ENCODE measurements at places on chromosomes 11 and 22.
A peak's percentile ranks its signal among the peaks of the same experiment; 100 is the strongest.

- no peak for DNase-seq
Measured at GRCh38 chr22:38754751-38755154, 1.0 kb downstream of the SUN2 start.

DNA sequence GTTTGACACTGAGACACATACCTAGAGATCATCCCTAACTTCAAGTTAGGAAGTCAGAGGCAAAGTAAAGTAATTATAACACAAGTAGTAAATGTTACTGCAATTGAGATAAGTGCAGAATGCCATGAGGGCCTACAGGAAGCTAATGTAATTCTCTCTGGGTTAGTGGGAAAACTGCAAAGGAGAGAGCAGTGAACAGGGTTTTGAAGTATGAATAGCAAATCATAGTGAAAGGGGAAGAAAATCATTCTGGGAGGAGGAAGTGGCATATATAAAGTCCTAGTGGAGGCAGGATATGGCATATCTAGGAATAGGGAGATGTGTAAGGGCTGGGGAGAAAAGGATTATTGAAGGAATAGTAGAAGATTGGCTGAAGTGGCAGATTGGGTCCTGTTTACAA is 27.9 kb downstream of the RNF169 start:
- DNase-seq, result no peak

- no peak for DNase-seq
Measured at GRCh38 chr22:18987765-18988164, 51.7 kb upstream of the PRODH start.

DNA sequence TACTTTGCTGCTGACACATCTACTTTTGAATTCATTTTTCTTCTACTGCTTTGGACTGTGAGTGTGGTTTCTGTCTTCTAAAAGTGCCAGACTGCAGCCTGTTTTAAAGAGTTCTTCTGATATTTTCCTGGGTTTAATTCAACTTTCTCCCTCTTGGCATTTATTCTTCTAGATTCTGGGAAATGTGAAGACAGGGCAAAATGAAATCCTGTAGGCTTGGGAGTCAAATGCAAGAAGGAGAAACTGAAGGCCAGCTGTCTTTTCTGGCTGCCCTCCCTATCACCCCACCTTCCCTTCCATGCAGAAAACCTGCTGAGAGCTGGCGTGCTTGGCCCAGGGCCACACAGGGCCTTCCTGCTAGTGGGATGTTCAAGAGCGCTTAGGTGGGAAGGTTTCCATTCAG is 7.6 kb downstream of the ZNF70 start:
- DNase-seq, result no peak

GRCh38 chr22:37498289-37498909 is 12.2 kb upstream of the MFNG start:
- no peak for DNase-seq

- no peak for DNase-seq
Measured at GRCh38 chr11:110491577-110492320, 62.0 kb downstream of the FDX1 start.

- peak; percentile 5 for DNase-seq
Measured at GRCh38 chr11:118996926-118997626, 862 bp upstream of the CENATAC start.

DNA sequence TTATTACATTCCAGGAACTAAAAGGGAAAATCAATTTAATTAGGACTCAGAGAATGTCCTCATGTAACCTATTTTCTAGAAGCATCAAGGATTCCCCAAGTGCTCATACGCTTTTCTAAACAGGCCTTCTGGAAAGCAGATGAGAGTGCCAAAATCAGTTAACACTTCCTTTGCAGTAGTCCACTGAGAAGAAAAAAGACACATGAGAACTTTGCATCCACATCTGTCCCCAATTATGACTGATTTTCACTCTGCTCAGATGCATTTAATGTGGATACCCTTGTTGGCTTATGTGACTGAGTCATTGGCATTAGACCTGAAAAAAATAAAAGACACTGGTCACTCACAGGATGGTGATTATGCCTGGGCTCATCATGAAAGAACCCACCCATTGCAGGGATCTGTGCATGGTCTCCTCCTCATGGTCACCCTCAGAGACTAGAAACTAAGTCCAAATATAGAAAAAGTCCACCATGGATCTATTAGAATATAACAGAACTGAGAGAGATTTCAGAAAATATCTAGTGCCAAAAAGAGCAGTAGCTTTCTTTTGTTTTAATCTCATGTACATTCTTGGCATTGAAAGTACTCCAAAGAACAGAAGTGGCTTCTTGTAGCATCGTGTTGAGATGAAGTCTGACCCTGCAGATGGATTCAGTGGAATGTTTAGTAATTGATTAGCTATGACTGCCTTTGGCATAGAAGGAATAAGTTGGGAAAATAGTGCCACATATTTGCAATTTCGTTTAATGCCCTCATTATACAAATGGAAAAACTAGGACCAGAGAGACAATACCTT is 48.8 kb upstream of the FIBIN start:
- no peak for DNase-seq

- DNase-seq, result no peak
Measured at GRCh38 chr11:35216962-35217678, 78.1 kb downstream of the CD44 start.

DNA sequence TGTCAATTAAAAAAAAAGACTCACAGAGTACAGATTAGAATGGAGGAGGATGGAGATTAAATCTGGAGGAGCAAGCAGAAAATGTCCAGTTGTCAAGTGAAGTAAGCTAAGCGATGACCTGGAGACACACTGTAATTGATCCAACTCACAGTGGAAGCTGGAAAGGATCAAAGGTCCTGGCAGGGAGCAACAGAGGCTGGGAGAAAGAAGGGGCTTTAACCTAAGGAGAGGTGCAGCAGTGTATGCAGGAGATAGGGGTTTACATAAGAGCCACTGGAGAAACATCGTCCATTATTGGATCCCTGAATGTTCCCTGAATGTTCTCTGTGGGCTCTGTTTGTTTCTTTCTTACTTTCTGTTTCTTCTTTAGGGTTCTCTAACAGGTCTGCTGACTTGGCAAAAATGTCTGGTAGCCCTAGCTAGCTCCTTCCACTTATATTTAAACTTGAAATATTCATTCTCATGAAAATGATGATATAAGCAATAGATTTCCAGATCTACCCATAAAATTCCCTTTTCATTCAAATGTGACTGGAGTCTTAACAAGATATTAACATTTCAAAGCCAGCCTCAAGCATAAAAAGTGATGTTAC is 30.1 kb upstream of the CAT start:
- no peak for DNase-seq

DNA sequence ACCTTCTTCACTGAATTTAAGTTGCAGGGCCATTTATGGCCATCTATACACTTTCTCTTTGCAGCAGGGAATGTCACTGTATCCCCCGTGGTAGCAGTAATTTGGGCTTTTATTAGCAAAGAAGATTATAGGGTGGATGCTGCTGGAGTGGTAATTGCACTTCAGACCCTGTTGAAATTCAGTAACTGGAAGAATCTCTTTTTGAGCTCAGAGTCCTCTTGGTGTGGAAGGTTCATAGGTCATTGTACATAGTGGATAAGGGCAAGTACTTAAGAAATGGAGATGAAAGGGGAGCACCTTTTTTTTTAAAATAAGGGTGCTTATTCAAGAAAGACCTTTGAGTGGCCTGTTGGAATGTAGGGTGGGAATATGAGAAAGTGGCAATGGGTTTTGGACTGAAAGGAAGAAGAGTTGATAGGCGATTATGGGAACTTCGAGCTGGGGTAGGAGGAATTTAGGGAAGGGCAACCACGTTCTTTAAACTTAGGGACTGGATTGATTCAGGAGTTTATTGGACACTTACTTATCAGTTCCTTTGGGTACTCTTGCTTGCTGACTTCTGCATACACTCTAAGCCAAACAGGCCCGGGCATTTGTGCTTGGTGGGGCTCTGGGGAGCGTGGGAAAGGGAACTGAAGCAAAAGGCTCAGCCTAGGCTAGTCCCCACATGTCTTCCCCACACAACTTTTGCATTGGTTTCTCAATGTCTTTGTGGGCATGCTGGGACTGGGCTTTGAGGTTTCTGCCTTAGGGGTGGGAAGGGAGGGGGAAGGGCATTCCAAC is 26.5 kb downstream of the CTNND1 start:
- DNase-seq, result no peak

DNA sequence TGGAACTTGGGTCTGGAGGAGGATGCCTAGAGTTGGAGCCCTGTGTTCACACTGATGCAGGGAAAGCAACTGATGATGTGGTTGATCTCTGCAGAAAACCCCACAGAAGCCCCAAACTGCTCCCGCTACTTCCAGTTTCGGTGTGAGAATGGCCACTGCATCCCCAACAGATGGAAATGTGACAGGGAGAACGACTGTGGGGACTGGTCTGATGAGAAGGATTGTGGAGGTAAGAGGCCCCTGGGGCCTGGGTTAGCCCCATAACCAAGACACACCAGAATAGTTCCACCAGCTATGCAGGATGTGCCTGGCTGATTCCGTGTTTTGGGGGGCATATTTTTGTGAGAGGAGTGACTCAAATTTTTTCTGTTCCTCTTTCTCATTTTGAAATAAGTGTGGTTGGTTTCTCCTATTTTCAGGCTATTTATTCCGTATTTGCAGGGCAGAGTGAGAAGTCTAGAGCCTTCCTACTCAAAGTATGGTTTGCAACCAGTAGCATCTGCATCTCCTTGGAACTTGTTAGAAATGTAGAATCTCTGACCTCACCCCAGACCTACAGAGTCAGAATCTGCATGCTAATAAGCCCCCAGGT is 137.3 kb upstream of the SORL1-AS1 start:
- DNase-seq, result no peak

DNA sequence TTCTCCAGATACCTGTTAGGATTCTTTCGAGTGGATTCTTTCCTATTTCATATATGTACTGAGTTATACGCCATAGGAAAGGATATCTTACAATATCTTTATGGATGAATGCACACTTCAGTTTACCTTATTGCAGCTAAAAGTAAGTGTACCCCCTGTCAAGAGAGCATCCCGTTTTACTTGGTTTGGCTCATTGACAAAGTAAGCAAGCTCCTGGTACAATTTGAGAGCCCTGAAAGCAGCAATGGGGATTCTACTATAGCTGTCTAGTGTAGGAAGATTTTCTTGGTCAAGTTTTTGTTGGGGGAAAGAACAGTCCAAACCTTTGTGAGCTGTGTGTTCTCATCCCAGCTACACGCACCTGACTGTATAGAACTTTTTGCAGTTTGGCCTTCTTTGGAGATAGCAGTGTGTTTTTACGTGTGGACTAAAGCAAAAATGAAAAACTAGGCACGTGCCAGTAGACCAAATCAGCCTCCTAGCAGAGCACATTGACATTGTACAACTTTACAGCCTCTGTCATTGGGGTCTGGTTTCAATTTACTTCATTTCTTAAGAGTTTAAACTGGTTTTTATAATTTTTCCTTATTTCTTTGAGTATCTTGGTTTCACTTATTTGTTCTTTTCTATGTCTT is 44.0 kb downstream of the PPP6R3 start:
- DNase-seq, result no peak

GRCh38 chr11:86740628-86741483 is 59.5 kb upstream of the PRSS23 start:
- no peak for DNase-seq

GRCh38 chr22:46450931-46451561 is 86.4 kb downstream of the CELSR1 start:
- DNase-seq, result no peak

GRCh38 chr22:27370987-27371386 is 430.6 kb downstream of the MN1 start:
- no peak for DNase-seq

GRCh38 chr11:1336836-1337646 is 27.6 kb upstream of the TOLLIP start:
- DNase-seq, result no peak

DNA sequence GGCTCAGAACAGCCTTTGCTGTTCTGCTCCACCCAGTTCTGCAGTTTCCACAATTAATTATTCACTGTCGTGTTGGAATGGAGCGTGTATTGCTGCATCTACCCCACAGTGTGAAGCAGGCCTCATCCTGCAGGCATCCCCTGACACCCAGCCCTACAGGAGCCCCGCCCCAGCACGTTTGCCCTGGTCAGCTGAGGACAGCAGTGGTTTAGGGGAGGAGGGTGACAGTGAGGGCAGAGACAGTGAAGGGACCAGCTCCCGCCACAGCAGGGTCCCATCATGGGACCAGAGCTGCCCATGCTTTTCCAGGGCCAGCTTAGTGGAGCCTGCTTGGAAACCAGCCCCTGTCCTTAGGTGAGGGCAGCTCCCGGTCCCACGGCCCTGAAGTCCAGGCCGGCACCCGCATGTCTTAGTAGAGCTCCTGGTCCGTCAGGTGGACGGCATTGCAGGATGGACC is 273.0 kb downstream of the TBC1D22A start:
- no peak for DNase-seq

DNA sequence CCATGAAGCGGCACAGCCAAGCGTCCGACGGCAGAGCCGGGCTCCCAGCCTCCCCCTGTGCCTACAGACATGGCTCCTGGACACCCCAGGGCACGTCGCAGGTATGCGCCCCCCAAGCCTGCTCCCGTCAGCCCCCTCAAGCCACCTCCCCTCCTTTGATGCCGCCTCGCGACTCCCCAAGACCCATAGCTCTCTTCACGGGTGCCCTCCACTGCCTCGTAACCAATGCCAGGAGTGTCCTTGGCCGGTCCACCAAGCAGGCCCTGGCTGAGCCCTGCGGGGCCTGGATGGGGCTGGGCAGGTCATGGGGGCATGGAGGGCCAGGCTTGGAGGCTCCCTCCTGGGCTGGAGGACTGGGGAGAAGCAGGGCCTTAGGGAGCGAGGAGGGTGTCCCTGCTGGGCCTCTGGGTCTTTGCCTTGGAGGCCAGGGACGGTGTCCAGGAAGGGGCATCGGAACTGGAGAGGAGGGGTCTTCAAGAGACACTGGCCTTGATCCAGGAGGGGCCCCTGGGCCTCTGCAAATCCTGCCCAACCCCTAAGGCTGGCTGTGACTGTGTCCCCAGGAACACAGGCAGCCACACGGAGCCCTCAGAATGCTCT is 9.2 kb downstream of the ANO9 start:
- DNase-seq, result no peak

DNA sequence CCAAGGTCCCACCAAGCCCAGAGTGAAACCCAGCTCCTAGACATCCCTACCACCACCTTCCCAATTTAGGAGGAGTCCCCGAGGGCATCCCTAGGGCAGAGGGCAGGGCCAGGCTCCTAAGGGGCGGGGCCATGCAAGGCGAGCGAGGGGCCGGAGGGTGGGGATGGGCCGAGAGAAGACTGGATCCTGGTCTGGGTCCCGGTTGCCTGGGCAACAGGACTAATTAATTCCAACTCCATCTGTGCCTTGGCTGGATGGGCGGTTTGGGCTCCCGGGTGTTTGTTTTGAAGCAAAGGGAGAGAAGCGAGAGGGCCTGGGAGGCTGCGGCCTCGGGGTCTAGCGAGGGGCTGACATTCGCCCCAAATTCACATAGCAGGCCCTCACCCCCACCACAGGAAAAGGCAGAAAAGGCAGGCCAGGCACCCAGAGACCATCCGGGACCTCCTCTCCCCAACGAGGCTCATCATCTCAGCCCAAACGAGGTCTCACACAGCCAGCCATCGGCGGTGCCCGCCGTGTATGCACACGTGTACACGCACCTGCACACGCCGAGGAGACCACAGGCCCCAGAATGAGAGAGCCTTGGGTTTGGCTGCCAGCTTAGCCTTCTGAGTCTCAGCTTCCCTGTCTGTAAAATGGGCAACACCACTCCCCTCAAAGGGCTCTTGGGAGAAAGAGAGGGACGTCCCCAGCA is 23.9 kb downstream of the ELFN2 start:
- no peak for DNase-seq

- DNase-seq, result no peak
Measured at GRCh38 chr11:71451596-71452198, 1.3 kb upstream of the NADSYN1 start.

All from NCI-H1417 treated with DMSO at 0.1 percent for 48 hours (cell line).